ENCODE measurements at places on chromosomes 11 and 22. TPM values are rescaled to one million over a fixed set of nuclear protein-coding genes. Genes with fewer than 3 reads are reported as not detected.

DNA sequence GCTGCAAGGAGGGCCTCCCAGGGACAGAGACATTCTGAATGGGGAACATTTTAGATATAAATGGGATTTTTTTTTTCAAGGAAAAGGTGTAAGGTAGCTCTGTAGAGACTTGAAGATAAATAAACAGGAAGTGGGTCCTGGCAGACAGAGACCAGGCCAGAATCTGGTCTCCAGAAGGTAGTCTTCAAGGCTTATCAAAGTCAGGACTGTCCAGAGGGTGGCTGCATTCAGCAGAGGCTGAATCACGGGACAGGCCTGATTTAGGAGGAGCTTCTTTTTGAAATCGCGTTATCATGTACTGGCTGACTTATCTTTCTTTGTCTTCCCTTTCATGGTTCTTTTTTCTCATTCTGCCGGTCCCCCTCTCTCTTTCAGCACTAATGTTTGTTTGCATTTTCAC lies 542.9 kb downstream of the NTM start:
- DNase-seq = no peak

GRCh38 chr22:32805361-32805881 lies 3.9 kb downstream of the TIMP3 start:
- no peak for DNase-seq

DNA sequence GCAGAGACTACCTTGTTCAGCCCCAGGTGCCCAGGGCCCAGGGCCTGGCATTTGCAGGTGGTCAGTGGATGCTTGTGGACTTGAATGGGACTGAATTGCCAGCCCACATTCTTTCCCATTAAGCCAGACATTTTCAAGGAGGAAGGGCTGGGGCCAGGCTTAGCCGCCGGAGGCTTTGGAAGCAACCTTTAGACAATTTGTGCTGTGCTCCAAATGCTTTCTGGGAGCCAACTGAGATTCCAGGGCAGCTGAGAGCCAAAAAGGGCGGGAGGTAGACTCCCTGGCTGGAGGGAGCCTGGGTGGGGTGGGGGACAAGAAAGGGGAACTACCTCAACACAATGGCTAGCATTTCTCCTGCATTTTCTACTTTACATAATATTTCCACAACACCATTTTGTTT lies 54.8 kb upstream of the TIMP3 start:
- DNase-seq = no peak

GRCh38 chr11:625636-626268 lies 997 bp upstream of the CDHR5 start:
- DNase-seq = no peak

GRCh38 chr11:95095858-95096587 lies 6.4 kb downstream of the ENDOD1 start:
- peak; percentile 4 for DNase-seq

DNA sequence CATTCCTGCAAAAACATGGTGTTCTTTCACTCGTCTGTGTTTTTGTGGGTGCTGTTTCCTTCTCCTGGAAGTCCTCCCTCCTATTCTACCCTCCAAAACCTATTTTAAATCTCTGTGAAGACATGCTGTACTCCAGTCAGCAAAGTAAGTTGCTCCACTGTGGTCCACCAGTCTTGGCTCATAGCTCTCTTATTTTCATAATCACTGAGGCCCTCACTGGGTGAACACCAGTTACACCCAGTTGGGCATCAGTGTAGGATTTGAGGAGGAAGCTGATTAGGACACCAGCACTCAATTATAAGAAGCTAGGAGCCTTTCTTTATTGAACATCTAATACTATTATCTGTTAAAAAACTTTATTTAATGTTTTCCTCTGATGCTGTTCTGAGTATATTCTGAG lies 23.9 kb upstream of the EED start:
- no peak for DNase-seq

GRCh38 chr22:22460635-22461034 lies 47.9 kb downstream of the ZNF280B start:
- no peak for DNase-seq

DNA sequence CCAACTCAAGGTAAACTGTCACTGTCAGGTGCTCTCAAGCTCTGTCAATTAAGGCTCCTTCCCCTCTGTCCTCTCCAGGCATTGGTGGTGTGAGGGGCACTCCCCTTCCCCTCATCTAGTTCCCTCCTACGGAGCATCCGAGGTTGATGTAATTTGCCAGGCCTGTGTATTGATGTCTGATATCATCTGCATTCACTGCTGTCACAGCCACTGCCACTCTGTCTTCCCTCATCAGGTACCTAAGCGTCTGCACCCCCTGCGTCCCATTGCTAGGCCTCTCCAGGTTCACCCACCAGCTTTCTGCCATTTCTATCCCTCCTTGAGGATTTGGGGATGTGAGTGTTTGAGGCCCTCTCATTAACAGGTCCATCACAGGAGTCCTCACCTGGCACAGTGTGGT lies 50.0 kb upstream of the SYT13 start:
- peak; percentile 10 for DNase-seq

DNA sequence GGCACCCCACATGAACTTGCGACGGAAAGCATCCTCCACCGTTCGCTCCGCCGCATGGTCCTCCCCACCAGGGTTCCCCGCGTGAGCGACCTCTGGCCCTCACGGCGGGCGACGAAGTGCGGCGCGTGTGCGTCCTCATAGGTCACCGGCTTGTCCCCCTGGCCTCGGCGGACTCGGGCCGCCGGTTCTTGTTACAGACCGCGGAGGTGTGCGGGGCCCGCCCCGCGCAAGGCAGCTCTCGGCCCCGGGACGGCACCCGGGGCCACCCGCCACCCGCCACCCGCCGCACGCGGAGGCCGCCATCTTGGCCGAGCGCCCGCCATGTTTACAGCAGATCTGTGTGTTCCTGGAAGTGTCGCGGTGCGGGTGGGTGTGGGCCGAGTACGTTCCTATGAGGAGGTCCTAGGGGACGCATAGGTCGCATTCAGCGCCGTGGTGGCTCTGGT lies 3.5 kb upstream of the IFITM2 start:
- no peak for DNase-seq

POLR2F gene
- 73.8 TPM for total RNA-seq

OR10V1 gene
- not detected for total RNA-seq
